Spinal cord (tissue), 10 donors: ENCODE measurements at places on chromosomes 1 and 21.

DNA sequence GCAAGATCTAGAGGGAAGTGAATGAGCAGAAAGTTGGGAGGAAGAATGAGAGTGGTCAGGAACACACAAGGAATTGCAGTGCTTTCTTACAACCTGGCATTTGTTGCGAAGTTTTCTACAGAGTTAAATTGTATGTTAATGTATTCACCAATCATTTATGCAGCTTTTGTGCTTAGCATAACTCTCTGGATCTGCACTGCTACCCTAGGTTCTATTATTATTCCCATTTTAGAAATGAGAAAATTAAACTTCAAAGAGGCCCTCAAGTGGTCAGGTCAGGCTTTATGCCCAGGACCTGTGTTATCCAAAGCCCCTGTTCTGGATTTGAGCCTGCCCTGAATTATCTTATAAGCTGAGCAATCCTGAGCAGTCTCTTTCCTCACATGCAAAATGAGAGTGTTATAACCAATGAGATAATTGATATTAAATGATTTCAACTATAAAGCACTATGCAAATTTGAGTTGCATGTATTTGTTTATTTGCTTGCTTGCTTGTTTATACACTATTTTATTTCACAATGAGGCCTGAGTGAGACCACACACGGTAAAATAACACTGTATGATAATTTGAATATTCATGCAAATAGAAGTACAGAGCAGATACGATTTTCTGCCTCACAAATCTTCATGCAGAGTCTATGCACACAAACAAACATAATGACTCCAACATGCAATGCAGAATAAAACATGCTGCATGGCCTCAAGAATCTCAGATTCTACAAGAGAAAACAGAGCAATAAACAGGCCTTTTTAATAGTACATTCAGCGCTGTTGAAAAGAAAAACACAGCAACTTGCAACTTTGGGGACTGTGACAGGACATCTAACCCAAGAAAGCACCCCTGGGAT, 323.0 kb downstream of the PLPP3 start:
- no peaks in the 10 kb centered on the region for H3K27me3 ChIP-seq
- no peak overlapping the region for H3K4me3 ChIP-seq
- DNase-seq = no peak
- no peak overlapping the region for H3K27ac ChIP-seq

DNA sequence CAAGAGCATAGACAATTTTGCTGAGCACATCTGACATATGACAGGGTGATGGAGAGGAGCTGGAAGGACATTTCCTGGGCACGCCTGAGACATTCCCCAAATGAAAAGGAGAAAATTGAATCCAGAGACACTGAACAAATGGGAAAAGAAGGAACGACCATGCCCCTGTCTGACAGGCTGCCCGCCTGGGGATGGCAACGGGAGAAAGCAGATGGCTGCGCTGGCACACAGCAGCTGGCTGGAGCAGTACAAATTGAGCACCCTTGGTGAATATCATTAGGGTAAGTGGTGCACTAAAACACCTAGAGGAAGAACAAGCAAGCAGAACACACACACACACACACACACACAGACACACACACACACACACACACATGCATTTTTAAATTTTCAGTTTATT, 174.3 kb upstream of the DUSP10 start:
- H3K27ac ChIP-seq = no peak overlapping the region
- no peaks in the 10 kb centered on the region for H3K4me1 ChIP-seq

GRCh38 chr1:100027212-100027611, 57.4 kb downstream of the SLC35A3 start:
- no peak overlapping the region for H3K4me3 ChIP-seq
- H3K36me3 ChIP-seq = no peaks in the 10 kb centered on the region
- DNase-seq = no peak
- no peaks in the 10 kb centered on the region for H3K27me3 ChIP-seq

GRCh38 chr21:45555251-45555556, 13.0 kb upstream of the SLC19A1 start:
- H3K27me3 ChIP-seq = no peaks in the 10 kb centered on the region
- DNase-seq = no peak
- H3K36me3 ChIP-seq = no peaks in the 10 kb centered on the region
- H3K4me3 ChIP-seq = no peak overlapping the region

- no peaks in the 10 kb centered on the region for H3K36me3 ChIP-seq
- no peak overlapping the region for H3K27ac ChIP-seq
- peaks cover 21% of the 10 kb centered on the region for H3K4me1 ChIP-seq
- DNase-seq = no peak
- H3K4me3 ChIP-seq = no peak overlapping the region
Observed at GRCh38 chr1:18661404-18662285, 31.0 kb downstream of the PAX7 start.

DNA sequence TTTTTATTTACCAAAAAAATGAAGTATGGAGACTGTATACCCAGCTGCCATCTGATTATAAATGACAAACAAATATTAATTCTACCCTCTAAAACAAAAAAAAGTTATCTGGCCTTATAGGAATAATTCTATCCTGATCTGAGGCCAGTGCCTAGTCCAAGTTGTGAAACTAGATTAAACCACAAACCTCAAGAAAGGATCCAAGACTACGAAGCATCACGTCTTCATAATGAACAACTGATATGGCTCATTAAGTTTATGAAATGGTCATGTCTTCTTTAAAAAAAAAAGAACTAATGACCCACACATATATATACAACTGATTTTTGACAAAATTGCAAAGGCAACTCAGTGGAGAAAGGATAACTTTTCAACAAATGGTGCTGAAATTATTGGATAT, 32.4 kb upstream of the CTTNBP2NL start:
- no peak for DNase-seq
- H3K36me3 ChIP-seq = no peaks in the 10 kb centered on the region
- H3K4me1 ChIP-seq = peaks cover 4% of the 10 kb centered on the region
- H3K27ac ChIP-seq = no peak overlapping the region
- peaks cover 5% of the 10 kb centered on the region for H3K27me3 ChIP-seq

DNA sequence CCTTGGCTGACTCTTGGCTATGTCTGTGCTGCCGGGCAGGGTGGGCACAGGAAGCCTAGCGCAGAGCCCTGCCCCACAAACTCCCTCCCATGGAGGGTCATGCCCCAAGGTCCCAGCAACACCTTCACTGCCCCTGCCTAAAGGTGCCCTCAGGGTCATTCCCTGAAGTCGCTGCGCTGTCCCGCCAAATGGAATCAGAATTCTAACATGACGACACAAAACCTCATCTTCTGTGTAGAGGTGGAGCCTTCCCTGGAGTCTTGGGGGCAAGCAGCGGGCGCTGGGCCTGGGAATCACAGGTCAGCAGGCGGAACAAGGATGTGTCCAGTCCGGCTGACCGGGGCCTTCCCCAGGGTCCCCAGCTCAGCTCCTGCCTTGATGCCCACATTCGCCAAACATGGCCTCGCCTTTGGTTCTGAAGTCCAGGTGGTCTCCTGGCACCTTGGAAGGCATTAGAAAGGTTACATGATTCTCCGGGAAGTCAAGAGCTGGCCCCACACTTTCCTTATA, 17.3 kb downstream of the TMEM201 start:
- H3K27me3 ChIP-seq = no peaks in the 10 kb centered on the region
- no peak for DNase-seq
- H3K4me3 ChIP-seq = no peak overlapping the region
- H3K4me1 ChIP-seq = peaks cover 22% of the 10 kb centered on the region
- H3K36me3 ChIP-seq = peaks cover 99% of the 10 kb centered on the region

DNA sequence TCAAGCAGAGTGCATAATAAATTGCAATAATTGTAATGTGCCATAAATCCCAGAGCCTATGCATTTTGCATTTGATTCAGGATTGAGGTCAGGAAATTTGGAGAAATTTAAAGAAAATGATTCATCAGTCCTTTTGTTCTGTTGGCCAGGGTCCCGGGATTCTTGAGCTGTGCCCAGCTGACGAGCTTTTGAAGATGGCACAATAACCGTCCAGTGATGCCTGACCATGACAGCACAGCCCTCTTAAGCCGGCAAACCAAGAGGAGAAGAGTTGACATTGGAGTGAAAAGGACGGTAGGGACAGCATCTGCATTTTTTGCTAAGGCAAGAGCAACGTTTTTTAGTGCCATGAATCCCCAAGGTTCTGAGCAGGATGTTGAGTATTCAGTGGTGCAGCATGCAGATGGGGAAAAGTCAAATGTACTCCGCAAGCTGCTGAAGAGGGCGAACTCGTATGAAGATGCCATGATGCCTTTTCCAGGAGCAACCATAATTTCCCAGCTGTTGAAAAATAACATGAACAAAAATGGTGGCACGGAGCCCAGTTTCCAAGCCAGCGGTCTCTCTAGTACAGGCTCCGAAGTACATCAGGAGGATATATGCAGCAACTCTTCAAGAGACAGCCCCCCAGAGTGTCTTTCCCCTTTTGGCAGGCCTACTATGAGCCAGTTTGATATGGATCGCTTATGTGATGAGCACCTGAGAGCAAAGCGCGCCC, 8.7 kb downstream of the PROX1 start:
- H3K36me3 ChIP-seq = peaks cover 12% of the 10 kb centered on the region
- no peak overlapping the region for H3K4me3 ChIP-seq
- H3K27ac ChIP-seq = no peak overlapping the region
- H3K27me3 ChIP-seq = peaks cover 2% of the 10 kb centered on the region

GRCh38 chr1:233170741-233171140, 124.8 kb downstream of the PCNX2 start:
- H3K36me3 ChIP-seq = no peaks in the 10 kb centered on the region
- DNase-seq = no peak
- no peaks in the 10 kb centered on the region for H3K4me1 ChIP-seq
- H3K27me3 ChIP-seq = no peaks in the 10 kb centered on the region

GRCh38 chr21:14080764-14081096, 130.0 kb downstream of the LIPI start:
- no peak for DNase-seq
- peaks cover 17% of the 10 kb centered on the region for H3K36me3 ChIP-seq
- H3K27ac ChIP-seq = no peak overlapping the region
- H3K27me3 ChIP-seq = no peaks in the 10 kb centered on the region
- H3K4me1 ChIP-seq = no peaks in the 10 kb centered on the region

DNA sequence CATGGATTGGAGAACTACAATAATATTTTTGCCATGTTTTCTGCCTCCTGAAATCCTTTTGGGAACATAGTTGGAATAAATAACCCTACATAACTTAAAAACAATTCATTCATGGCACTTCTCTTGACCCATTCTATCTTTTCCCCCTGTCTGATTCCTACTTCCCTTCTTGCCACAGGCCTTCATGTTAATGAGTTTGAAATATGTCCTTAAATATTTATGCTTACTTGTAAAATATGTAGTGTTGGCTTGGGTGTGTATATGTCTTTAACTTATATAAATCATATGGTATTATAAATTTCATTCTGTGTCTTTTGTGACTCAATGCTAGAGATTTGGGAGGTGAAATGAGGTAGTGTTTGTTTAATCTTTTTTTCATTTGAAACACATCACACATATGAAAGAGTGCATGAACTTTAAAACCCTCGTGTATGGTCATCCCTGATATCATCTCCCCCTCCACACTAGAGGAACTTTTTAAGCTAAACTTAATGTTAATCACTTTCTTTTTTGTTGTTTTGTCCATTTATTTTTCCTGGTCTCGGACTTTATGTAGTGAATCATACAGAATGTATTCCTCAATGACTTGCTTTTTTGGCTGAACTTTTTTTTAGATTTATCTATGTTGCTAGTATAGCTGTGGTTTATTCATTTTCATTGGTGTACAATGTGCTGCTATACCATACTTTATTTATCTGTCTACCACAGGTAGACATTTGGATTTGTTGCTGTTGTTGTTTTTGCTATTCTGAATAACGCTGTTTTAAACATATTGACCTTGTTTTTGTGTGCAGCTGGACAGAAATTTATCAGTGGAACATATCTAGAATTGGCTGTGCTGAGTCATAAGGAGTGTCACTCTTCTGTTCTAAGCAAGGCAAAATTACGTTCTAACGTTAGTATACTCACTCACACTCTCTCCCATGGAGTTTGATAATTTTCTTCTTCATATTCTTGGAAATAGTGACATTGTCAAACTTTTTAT, 441.6 kb downstream of the PLPP3 start:
- no peak overlapping the region for H3K27ac ChIP-seq
- no peak for DNase-seq
- no peaks in the 10 kb centered on the region for H3K27me3 ChIP-seq
- H3K4me3 ChIP-seq = no peak overlapping the region
- H3K4me1 ChIP-seq = no peaks in the 10 kb centered on the region

DNA sequence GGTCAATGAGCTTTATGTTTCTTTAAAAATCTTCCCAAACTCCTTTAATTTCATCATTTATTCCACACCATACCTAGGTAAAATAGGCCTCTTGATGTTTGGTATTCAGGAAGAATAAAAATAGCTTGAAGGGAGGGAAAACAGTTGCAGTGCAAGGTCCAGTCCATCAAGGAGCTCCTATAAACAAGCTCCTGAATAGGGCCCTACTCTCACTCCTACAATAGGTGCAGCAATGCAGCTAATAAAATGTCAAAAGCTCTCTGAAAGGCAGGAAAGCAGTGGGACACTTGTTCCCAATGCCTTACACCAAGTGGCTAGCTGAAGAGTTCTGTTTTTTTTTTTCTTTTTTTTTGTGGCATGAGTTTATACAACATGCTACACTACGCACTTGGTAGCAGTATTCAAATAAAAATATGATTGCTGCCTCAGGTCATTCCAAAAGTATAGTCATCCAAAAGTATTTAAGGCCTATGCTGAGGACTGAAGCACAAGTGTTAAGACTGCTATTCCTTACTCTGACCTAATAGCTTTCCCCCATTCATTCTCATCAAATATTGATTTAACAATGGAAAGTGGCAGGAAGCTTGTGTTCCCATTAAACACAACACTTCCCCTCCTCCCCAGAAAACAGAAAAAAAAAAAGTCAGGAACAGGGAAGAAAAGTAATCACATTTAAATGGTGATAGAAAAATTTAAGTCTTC, 9.8 kb downstream of the TEX38 start:
- no peak for DNase-seq
- H3K36me3 ChIP-seq = peaks cover 30% of the 10 kb centered on the region
- H3K27me3 ChIP-seq = no peaks in the 10 kb centered on the region
- H3K27ac ChIP-seq = no peak overlapping the region
- peaks cover 2% of the 10 kb centered on the region for H3K4me1 ChIP-seq
- no peak overlapping the region for H3K4me3 ChIP-seq

GRCh38 chr1:230211436-230212145, 144.6 kb downstream of the GALNT2 start:
- peaks cover 19% of the 10 kb centered on the region for H3K4me1 ChIP-seq
- H3K4me3 ChIP-seq = no peak overlapping the region
- H3K36me3 ChIP-seq = no peaks in the 10 kb centered on the region
- no peak overlapping the region for H3K27ac ChIP-seq

- H3K27me3 ChIP-seq = no peaks in the 10 kb centered on the region
- no peaks in the 10 kb centered on the region for H3K36me3 ChIP-seq
- H3K4me3 ChIP-seq = no peak overlapping the region
- no peaks in the 10 kb centered on the region for H3K4me1 ChIP-seq
Observed at GRCh38 chr1:177441281-177441680, 270.5 kb downstream of the BRINP2 start.
